ENCODE measurements at places on chromosomes 2 and 18. TPM values are rescaled to one million over a fixed set of nuclear protein-coding genes. Genes with fewer than 3 reads are reported as not detected.

Gene HRH4
- total RNA-seq, result 0.26 TPM

Gene OSBPL6
- 2.5 TPM for total RNA-seq

Gene ASAP2
- total RNA-seq, result 0.21 TPM

Gene GKN2
- not detected for total RNA-seq

Gene TEX261
- total RNA-seq, result 48.5 TPM

Gene SERPINB4
- total RNA-seq, result not detected

Gene KIF1A
- total RNA-seq, result 4.6 TPM

GRCh38 chr2:9315280-9315847 is 108.0 kb downstream of the ITGB1BP1 start:
- no peak for DNase-seq

DNA sequence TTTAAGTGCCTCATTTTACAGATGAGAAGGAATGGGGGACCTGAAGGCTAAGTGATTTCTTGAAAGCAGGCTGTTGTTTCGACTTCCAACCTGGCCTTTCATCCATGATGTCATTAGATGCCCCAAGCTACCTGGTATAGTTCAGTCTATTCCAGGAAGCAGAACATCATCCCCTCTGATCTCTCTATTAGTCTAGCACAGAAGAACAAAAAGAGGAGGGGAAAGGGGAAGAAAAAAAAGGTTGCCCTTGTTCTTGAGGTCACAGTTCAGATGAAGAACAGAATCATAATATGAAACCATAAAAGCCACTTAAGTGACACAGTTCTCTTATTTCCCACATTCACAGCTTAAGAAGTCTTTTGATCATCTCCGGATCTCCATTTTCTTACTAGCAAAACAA is 386.2 kb upstream of the HNRNPA3 start:
- DNase-seq, result peak; percentile 11

DNA sequence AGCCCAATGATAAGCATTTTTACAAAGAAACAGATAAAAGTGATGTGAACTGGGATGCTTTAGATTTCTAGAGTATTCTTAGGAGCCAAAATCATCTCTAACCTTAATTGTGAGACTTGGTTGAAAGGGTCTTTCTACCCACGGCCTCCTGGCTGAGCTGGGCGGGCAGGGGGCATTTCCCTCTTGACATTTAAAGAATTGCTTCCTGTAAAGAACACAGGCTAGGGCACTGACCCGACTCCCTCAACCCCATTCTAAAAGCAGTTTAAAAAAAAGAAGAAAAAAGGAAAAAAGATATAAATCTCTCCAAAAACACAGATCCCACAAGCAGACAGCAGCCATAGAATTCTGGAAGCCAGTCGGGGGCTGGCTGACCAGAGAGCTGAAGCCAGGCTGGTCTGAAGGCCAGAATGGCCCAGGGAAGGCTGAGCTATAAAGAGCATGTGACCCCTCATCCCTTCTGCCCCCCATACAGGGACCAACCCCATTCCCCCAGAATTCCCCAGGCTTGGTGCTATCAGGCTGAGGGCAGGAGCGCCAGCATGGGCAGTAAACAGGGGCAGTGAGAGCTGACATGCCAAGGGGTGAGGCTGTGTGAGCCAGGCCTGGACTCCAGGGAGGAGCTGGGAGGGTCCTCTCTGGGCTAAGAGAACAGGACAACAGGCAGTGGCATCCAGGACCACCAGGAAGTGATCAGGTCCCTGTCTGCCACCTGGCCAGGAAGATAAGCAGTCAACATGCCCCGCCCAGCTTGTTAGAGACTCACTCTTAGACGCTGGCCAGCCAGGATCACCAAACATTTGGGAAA is 188.5 kb downstream of the HDAC4 start:
- no peak for DNase-seq

GRCh38 chr2:96262306-96262705 is 3.5 kb downstream of the TMEM127 start:
- DNase-seq, result no peak

GRCh38 chr2:189222468-189223105 is 43.0 kb upstream of the COL5A2 start:
- DNase-seq, result no peak

DNA sequence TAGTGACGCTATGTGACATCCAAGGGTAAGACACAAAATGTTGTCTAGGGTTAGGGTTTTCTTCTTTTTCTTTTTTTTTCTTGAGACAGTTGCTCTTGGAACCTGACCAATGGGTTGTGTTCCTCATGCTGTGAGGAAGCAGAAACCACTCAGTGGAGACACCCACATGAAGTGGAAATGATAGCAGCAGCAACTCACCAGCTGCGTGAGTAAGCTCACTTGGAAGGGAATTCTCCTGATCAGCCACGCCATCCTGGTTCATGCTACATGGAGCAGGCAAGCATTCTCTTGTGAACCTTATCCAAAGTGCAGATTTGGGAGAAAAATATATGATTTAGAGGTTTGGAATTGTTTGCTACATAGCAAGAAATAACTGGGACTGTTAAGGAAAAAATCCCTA is 863.7 kb downstream of the EPHA4 start:
- no peak for DNase-seq

- DNase-seq, result no peak
These were observed 60.9 kb upstream of the RMDN2 start for GRCh38 chr2:37864217-37864616.

All from activated CD4-positive, alpha-beta T cell treated with anti-CD3 and anti-CD28 coated beads for 36 hours (primary cell).